ENCODE measurements at places on chromosomes 16 and 17.
A peak's percentile ranks its signal among the peaks of the same experiment; 100 is the strongest.

DNA sequence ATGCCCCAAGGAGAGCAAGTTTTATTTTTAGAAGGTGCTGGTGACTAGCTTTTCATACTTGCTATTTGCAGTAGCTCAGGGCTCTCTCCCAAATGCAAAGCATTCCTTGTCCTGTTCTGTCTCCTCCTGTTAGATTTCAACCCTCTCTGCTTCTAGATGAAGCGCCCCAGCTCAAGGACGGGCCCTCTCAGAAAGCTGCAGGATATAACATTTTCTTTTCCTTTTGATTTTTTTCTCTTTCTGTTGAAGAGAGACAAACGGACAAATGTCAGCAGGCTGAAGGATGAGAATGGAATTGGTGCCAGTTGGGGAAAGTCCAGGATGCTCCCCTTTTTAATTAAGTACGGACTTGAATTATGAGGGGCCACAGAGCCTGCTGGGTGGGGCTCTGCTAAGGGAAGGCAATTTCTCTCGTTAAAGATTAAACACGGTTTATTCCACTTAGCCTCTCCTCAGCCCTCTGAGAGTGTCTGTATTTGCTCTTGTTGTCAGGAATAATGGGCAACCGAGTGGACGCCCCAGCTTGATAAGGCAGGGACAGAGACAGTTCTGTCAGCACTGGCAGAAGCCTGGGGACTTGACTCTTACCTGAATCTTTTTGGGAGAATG lies 6.2 kb upstream of the ETV4 start:
- DNase-seq: no peak

- DNase-seq: no peak
These were observed 9.5 kb upstream of the PAM16 start for GRCh38 chr16:4360538-4361021.

- DNase-seq: peak; percentile 83
These were observed 23.2 kb upstream of the NTN1 start for GRCh38 chr17:8997994-8998628.

GRCh38 chr16:73847090-73847489 lies 449.5 kb upstream of the PSMD7 start:
- DNase-seq: no peak

- DNase-seq: no peak
These were observed 179.6 kb downstream of the WSCD1 start for GRCh38 chr17:6249732-6250131.

- no peak for DNase-seq
These were observed 2.3 kb upstream of the MEIOC start for GRCh38 chr17:44653954-44654353.

DNA sequence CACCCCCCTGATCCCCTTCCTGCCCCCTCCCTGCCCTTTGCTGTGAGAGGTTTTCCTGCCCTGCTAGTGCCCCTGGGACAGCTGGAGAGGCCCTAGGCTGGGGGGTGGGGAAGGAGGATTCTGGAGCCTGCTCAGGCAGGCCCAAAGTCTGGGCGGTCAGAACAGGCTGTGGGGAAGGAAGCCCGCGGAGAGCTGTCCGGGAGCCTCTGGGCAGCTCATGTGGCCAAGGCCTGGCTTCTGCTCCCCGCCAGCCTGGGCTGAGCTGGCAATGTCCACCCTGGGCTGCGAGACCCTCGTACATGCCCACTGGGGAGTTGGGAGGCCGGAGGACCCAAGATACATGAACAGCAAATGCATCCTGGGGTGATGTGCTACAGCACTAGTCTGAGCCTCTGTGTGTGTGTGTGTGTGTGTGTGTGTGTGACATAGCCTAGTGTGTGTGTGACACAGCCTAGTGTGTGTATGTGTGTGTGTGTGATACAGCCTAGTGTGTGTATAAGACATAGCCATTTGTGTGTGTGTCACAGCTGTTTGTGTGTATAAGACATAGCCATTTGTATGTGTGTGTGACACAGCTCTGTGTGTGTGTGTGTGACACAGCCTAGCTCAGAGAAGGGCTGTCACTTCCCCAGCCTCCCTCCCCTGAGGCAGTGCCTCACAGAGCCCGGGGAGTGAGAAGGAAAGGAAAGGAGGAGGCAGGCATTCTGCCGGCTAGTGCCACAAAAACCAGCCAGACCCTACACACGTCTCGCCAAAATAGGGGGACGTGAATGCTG lies 201.4 kb upstream of the CIBAR2 start:
- no peak for DNase-seq

DNA sequence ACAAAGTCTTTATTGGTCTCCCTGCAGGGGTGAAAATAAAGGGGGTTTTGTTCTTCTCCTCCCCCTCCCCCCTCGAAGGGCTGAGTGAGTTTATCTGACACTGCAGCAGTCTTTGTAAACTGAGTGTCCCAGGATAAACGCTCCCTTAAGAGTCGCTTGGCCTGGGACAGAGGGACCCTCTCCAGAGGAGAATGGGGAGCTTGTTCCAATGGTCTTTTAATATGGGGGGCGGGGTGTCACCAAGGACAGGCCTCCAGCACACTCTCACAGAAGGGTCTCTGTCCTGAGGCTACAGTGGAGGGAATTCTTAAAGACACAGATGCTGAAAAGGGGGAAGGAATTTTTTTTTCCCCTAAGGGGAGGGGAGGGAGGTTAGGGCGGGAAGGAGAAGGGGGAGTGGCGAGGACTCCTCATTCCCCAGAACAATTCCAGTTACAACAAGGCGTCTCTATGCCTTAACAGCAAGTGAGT lies 455.5 kb downstream of the SOX9 start:
- no peak for DNase-seq

- DNase-seq: no peak
These were observed 44.7 kb upstream of the LGALS9 start for GRCh38 chr17:27586203-27586721.

GRCh38 chr16:21300309-21301167 lies 22.4 kb upstream of the CRYM start:
- DNase-seq: peak; percentile 28

DNA sequence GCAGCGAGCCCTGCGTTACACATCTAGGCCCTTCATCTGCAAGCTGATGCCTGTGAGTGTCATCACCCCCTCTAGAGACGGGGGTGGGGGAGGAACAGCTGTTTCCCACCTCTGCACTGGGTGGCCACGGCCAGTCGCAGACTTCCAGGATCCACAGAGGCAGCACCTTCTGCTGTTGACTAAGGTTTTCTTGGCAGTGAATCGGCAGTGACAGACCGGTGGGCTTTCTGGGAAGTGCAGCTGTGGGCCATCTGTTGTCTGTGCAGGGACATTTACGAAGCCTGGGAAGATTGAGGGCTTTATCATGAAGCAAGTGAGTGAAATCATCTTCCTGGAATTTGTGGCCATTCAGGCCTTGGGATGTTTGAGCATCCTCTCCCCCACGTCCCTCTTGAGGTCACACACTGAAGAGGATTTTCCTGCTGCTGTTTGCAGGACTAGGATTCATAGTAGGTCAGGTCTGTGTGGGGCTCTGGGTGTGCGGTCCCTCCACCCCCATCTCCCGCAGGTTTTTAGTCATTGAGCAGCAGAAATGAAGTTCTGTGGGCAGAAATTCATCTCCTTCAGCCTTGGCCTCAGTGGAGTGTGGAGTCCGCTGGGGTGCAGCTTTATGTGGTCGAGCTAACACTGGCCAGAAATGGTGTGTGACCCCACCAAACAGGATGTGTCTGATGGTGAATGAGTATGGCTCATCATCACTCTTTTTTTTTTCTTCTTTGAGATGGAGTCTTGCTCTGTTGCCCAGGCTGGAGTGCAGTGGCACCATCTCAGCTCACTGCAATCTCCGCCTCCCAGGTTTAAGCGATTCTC lies 12.0 kb downstream of the PGS1 start:
- DNase-seq: no peak

DNA sequence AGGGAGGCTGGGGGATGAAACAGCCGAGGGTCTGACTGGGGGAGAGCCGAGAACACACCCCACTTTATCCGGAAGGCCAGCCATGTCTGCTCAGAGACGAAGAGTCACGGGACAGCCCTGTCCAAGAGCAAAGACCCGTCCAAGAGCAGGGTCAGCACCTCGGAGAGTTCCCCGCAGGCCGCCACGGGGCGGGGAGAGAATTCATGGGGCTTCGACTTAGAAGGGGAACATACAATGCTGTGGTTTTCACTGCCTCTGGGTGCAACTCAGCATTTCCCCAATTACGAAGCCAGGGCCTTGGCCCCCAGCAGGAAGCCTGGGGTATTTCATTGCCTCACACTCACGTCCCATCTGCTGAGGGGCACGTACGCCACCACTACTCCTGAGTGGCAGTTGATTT lies 59.3 kb downstream of the JPH3 start:
- peak; percentile 25 for DNase-seq

DNA sequence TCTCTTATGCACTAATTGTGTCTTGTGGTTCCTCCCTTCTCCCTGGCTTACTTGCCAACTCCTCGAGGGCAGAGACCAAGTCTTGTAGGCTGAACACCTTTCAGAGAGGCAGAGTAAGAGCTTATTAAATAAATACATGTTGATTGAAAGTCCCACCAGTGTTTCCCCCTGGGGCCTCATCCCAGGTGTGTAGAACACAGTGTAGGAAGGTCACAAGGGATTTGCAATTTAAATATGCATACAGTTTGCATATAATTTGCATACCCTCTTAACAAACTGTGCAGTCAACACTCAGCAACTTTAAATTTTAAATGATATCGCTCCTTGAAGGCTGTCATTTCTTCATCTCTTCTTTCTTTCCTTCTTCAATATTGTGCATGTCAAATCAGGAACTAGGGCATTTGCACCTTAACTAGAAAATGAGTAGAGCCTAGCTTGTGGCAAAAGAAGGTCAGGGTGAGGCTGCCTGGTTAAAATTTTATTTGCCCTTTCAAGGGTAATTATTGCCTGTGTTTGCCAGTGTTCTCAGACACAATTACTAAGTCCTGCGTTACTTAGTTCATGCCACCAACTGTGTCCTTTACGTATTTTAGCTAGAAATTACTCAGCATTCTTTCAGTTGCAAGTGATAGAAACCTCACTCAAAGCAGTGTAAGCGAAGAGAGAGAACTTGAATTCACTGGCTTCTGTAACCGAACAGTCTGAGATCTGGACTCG lies 465.7 kb downstream of the HAPSTR1 start:
- no peak for DNase-seq

DNA sequence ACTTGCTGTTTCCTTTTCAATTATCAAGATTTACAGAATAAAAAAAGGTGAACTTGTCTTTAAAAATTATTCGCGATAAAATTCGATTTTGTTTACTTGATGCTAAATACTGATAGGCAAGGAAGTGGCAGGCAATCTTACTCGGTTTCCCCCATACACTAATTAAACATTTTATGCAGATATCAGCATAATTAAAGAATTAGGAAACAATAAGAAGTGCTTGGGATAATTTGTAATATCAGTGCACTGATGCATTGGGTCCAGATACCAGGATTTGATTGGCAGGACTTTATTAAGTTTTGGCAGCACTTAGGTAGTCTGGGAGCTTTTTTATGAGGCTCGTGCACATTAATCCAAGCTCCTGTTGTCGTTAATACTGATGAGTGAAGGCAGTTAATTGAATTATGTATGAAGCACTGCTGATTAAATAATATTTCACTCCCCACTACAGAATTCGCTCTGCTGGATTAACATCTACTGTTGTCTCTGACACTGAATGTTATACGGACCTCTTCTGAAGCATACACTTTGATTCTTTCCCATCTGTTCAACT lies 165.6 kb downstream of the CA10 start:
- DNase-seq: no peak

DNA sequence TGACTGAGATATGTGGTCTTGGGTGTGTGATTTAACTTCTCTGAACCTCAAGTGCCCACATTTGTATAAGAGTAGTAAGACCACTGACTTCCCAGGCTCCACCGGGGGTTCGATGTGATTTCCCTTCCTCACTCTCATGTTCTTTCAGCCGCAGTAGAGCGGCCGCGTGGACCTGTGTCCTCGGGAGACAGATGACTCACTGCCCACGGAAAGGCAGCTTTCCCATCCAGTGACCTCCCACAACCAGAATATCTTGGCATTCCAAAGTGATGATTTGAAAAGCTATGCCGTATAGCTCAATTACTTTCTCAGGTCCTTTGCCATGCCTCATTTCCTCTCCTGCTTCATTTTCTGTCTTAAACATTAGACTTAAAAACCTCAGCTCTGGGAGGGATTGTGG lies 73.6 kb downstream of the IL21R start:
- no peak for DNase-seq

Measured in activated T-cell treated with anti-CD3 and anti-CD28 coated beads, Interleukin-2, amount 50 U/mL, for 1 hour (primary cell).